ENCODE measurements at places on chromosomes 11 and 22.

- H3K4me3 ChIP-seq: no peak overlapping the region
- no peaks in the 10 kb centered on the region for H3K36me3 ChIP-seq
- DNase-seq: no peak
Observed at GRCh38 chr22:25490896-25491295, 73.6 kb upstream of the GRK3 start.

DNA sequence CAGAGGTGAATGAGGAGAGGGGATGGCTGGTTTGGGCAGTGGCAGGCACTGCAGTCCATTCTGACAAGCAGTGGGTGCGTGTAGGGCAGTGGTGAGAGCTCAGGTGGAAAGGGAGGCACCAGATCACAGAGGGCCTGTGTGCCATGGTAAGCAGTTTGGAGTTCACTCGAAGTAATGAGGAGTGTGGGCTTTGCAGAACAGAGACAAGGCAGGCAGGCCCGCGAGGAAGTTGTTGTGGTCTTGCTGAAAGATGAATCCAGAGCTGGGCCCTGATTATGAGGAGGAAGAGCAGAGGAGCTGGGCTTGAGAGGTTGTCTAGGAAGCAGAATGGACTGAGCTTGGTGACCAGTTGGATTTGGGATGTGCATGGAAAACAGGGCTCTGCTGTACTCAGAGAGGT, 1.6 kb upstream of the DNAJB13 start:
- no peak for DNase-seq
- no peaks in the 10 kb centered on the region for H3K27me3 ChIP-seq
- no peaks in the 10 kb centered on the region for H3K4me1 ChIP-seq
- H3K27ac ChIP-seq: no peak overlapping the region
- H3K4me3 ChIP-seq: no peak overlapping the region

DNA sequence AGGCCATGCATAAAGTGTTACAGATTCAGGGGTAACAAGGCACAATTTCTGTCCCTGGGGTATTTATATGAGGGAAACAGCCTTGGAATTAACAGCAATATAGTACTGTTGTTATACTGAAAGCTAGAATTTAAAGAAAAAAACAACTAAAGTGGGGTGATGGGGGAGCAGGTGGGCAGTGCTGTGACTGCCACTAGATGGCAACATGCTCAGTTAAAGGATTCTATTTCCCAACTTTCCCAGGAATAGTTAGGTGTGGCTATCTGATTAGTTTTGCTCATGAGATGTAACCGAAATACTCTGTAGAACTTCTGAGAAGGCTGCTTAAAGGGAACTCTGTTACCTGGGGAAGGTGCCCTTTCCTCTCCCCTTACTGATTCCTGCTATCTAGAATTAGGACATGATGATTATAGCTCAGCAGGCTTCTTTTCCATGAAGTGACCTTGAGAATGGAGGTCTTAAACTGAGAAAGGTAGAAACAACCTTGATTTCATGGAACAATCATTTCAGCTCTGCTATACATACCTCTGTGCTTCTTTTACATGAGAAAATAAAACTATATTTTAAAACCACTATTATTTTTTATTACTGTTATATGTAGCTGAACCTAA, 102.6 kb downstream of the RELT start:
- no peaks in the 10 kb centered on the region for H3K36me3 ChIP-seq
- no peak overlapping the region for H3K27ac ChIP-seq
- no peaks in the 10 kb centered on the region for H3K4me1 ChIP-seq
- no peak for DNase-seq

DNA sequence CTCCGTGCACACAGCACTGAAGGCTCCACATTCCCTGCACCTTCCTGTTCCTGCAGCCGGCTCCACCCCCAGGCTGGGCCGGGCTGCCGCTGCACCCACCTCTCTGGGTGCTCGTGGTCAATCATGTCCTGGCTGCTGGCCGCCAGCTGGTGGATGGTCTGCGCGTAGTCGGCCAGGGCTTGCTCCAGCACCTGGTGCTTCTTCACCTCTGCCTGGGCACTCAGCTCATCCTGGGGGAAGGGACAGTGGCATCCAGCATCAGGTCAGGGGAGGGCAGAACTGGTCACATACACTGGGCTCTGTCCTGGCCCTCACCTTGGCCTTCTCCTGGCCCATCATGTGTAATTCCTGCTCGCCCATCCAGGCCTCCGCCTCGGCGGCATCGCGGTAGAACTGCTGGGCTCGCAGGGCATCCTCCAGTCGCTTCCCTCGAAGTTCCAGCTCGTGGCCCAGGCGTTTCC, 15.2 kb upstream of the RBM4B start:
- no peak overlapping the region for H3K4me3 ChIP-seq
- H3K27ac ChIP-seq: no peak overlapping the region
- no peaks in the 10 kb centered on the region for H3K27me3 ChIP-seq
- no peaks in the 10 kb centered on the region for H3K36me3 ChIP-seq
- no peak for DNase-seq

DNA sequence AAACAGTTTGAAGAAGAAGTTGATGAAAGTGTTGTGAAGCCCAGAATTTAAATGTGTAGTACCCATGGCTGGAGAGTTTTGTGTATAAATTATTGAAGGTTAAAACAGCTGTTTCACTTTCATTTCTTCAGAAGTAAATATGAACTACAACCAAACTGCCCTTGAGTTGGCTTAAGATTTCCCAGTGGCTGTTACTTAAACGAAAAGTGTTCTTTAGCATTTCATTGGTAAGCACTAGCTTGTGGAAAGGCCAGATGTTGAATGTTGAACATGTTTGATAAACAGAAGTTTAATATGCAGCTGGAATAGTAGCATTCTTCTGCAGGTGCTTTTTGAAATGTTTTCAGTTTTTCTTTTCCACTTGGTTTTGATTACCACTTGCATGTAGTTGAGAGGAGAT, 83.2 kb upstream of the TNRC6B start:
- no peak overlapping the region for H3K4me3 ChIP-seq
- no peaks in the 10 kb centered on the region for H3K4me1 ChIP-seq
- H3K27ac ChIP-seq: no peak overlapping the region
- no peaks in the 10 kb centered on the region for H3K36me3 ChIP-seq
- H3K27me3 ChIP-seq: no peaks in the 10 kb centered on the region
- DNase-seq: no peak

DNA sequence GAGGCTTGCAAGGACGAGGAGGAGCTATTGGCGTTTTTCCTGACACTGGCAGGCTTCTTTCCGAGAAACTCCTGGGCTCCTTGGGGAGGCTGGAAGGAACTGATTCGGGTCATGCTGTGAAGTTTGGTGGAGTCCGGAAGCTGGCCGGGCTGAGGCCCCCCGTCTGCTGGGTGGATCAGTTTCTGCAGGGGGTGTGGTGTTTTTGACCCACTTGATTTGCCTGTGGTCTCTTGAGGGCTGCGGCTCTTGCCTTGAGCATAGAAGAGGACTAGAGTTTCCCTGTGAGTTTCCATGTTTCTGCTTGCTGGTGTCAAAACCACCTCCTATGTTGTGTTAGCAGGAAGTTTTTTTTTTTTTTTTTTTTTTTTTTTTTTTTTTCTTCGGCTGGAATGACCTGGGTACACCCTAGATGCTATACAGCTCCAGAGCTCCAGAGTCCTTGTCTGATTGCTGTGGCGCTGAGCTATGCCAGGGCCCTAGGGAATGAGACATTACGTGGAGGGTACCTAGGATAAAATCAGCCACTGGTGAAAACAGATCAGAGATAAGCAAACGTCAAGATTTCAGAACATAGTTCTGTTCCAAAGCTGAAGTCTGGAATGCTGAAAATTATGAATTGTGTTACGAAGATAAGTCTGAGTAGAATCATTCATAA, 728 bp downstream of the TBC1D22A start:
- H3K27me3 ChIP-seq: no peaks in the 10 kb centered on the region
- peak overlapping the region; percentile 90 for H3K4me3 ChIP-seq
- peaks cover 5% of the 10 kb centered on the region for H3K4me1 ChIP-seq
- no peak for DNase-seq

GRCh38 chr11:78371221-78371891, 46.3 kb downstream of the GAB2 start:
- no peak overlapping the region for H3K27ac ChIP-seq
- no peak overlapping the region for H3K4me3 ChIP-seq
- no peaks in the 10 kb centered on the region for H3K4me1 ChIP-seq
- H3K27me3 ChIP-seq: no peaks in the 10 kb centered on the region
- H3K36me3 ChIP-seq: no peaks in the 10 kb centered on the region

GRCh38 chr11:33959855-33960400, 68.1 kb upstream of the LMO2 start:
- no peak for DNase-seq
- no peak overlapping the region for H3K27ac ChIP-seq
- no peaks in the 10 kb centered on the region for H3K27me3 ChIP-seq
- H3K4me1 ChIP-seq: no peaks in the 10 kb centered on the region
- H3K4me3 ChIP-seq: no peak overlapping the region

DNA sequence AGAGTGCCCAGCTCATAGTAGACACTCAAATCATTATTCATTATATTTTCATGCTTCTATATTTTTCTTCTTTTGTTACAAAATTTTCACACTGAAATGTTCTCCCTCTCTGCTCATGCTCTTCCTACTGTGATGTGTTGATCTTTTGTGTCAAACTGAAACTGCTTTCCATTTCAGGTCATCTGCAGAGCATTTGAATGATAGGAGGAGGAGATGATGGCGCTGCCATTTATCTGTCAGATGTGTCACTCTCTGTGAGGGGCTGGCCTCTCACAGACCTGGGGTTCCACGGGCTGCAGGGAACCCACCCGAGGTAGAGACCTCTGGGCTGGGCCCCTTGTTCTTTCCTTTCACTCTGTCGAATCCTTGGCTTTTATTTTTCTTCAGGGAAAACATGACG, 41.1 kb downstream of the OR10A6 start:
- H3K27me3 ChIP-seq: no peaks in the 10 kb centered on the region
- H3K4me1 ChIP-seq: no peaks in the 10 kb centered on the region
- H3K4me3 ChIP-seq: no peak overlapping the region
- H3K27ac ChIP-seq: no peak overlapping the region

- no peaks in the 10 kb centered on the region for H3K36me3 ChIP-seq
- peak within 1 kb of the TSS; percentile 100 for H3K27ac ChIP-seq
- H3K4me1 ChIP-seq: no peaks in the 10 kb centered on the region
- H3K4me3 ChIP-seq: peak within 1 kb of the TSS; percentile 100
- peak; percentile 95 for DNase-seq
- no peaks in the 10 kb centered on the region for H3K27me3 ChIP-seq
Observed at GRCh38 chr22:41446639-41447434, at the start of gene TOB2. TSS of gene TOB2 (minus strand) at chr22:41446801. CDS start at chr22:41437345, 9,456 bp downstream.

DNA sequence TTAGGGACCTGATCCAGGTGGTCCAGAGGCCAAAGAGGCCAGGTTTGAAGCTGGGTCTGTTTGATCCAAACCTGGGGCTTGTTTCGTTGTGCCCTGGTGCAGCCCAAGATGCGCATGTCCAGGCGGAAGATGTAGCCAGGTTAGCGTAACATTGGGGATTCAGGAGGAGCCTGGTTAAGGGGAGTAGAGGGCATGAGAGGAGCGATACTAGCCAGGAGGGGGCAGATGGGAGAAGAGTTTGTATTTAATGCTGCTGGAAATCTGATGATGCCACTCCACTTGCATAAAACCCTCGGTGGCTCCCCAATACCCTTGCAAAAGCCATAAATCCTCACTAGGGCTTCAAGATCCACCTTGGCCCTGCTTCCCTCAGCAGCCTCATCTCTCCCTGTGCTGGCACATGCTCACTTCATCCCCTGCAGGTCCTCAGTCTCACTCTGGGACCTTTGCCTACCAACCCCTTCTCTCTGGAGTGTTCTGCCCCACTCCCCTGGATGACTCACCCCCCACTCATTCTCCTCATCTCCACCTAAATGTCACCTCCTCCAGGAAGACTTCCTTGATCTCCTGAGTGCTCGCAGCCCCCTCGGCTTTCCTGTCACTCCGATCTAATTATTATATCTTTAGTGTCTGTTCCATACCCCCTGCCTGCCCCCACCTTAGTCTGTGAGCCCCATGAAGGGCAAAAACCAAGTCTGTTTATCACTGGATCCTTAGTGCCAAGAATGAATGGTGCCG, 95.9 kb downstream of the MIAT start:
- H3K27ac ChIP-seq: no peak overlapping the region
- DNase-seq: no peak
- no peaks in the 10 kb centered on the region for H3K4me1 ChIP-seq
- H3K36me3 ChIP-seq: no peaks in the 10 kb centered on the region
- H3K27me3 ChIP-seq: no peaks in the 10 kb centered on the region

DNA sequence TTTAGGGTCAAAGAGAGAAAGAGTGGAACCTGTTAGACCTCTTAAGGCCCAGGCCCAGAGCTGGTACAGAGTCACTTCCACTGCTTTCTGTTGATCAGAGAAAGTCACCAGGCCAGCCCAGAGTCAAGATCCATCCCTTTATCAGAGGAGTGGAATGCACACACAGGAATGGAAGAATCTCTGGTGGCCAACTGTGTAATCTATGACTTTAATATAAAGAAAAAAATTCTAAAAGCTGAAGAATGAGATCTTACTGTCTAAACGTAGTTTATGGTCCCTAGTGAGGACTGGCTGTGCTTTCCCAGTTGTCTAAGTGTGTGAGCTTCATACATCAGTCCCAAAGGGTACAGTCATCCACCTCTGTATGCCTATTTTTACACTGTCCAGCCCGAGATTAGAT, 51.0 kb downstream of the PPFIBP2 start:
- no peak overlapping the region for H3K27ac ChIP-seq
- no peaks in the 10 kb centered on the region for H3K27me3 ChIP-seq
- no peaks in the 10 kb centered on the region for H3K36me3 ChIP-seq
- H3K4me3 ChIP-seq: no peak overlapping the region

- H3K27ac ChIP-seq: no peak overlapping the region
- H3K4me3 ChIP-seq: no peak overlapping the region
- no peaks in the 10 kb centered on the region for H3K36me3 ChIP-seq
- H3K27me3 ChIP-seq: no peaks in the 10 kb centered on the region
- DNase-seq: no peak
Observed at GRCh38 chr11:126165311-126165720, 46.1 kb downstream of the RPUSD4 start.

- no peaks in the 10 kb centered on the region for H3K27me3 ChIP-seq
- H3K4me3 ChIP-seq: no peak overlapping the region
- peak overlapping the region; percentile 37 for H3K27ac ChIP-seq
- peak; percentile 92 for DNase-seq
- peaks cover 7% of the 10 kb centered on the region for H3K4me1 ChIP-seq
Observed at GRCh38 chr11:66981976-66982578, 7.0 kb downstream of the C11orf86 start.

DNA sequence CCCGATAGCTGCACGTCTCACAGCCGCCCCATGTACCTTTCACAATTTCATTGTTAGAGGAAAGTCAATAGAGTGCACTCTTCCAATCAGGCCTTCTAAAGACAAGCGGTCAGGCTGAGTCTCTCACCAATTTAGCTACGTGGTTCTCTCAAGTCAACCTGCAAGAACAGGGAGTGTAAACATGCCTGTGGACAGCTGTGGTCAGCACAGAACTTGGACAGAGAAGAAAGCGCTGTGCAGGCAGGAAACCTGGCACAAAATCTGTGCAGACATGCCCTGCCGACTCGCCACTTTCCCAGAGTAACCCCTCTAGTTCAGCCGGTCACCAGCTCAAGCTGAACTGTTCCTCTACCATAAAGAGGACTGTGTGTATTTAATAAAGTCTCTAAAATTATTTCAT, 39.5 kb downstream of the CHKA start:
- H3K4me3 ChIP-seq: no peak overlapping the region
- peak; percentile 64 for DNase-seq
- no peaks in the 10 kb centered on the region for H3K36me3 ChIP-seq
- H3K27me3 ChIP-seq: no peaks in the 10 kb centered on the region
- H3K27ac ChIP-seq: no peak overlapping the region
